ENCODE measurements at places on chromosomes 1 and 21. TPM values are rescaled to one million over a fixed set of nuclear protein-coding genes. Genes with fewer than 3 reads are reported as not detected.

The DIO1 gene
- not detected for total RNA-seq

The LYPD8 gene
- total RNA-seq, result 235 TPM

DNA sequence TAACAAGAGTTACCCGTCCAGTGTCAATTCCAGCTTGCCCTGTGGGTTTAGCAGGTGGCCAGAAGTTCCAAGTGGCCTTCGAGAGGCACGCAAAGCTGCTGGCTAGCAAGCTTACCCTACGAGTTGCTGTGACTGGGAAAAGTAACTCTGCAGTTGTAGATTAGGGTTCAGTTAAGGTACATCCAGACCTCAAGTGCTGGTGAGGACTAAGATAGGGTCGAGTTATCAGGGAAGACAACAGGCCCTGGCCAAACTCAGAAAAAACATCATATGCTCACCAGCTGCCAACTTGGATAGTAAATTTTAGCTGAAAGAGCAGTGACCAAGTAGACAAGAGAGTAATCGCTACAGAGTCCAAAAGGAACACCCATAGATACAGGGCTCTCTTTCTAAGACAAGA is 27.7 kb upstream of the LRRC7 start:
- no peak for DNase-seq

The LCE1C gene
- not detected for total RNA-seq

DNA sequence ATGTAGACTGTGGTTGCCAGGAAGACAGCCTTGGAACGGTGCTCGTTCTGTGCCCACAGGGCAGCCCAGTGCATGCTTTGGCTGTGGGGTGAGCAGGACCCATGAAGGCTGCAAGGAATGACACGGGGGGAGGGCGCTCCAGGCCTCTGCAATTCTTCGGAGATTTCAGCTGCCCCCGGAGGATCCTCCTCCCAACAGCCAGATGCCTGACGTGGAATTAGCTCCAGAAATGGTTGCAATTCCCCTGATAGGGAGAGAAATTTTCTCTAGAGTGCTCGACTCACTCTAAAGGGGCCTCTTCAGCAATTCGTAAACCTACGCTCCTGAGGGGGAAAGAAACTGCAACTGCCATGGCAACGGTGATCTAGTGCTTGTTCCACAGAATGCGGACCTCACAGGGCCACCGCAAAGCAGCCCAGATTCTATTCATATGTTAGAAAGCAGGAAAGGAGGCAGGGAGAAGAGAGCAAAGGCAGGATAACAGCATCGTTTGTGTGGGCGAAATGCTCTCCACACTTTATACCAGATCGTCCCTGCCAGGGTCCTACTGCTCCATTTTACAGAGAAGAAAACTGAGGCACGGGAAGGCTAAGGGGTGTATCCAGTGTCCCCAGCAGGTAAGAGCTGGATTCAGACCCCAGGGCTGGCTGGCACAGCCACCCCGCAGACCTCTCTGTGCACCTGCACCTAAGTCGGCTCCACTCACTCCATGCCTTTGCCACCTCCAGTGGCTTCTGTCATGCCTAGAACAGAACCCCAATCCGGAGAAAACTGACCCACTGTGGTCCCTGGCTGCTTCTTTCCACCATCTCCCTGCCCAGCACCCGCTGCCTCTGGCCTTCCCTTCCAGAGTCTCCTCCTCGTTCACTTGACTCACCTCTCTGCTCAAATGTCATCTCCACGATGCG is 11.9 kb upstream of the PDE9A start:
- DNase-seq, result peak; percentile 31

The FCRL6 gene
- 0.41 TPM for total RNA-seq

DNA sequence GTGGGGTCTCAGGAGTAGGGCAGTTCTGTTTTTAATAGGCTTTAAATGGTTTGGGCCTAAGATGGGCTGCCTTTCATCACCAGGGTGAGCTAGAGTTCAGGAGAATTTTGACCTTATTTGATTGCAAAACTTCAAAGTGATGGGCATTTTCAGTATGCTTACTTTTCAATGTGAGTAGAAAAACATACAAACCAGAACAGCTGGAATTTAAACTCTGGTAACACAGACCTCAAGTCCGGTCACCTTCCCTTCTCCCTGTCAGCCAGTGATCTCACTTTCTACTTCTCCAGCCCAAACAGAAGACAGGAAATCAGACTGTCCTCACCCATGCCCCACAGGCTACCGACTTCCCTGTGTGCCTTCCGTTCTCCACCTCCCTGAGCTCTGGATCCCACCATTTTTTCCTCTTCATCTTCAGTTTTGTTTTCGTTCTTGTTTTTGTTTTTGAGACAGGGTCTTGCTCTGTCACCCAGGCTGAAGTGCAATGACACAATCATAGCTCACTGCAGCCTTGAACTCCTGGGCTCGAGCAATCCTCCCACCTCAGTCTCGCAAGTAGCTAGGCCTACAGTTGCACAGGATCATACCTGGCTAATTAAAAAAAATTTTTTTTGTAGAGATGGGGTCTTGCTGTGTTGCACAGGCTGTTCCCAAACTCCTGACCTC is 374.0 kb downstream of the CAMTA1 start:
- DNase-seq, result no peak

The IGFN1 gene
- total RNA-seq, result 0.10 TPM

The RAB3B gene
- 5.6 TPM for total RNA-seq

DNA sequence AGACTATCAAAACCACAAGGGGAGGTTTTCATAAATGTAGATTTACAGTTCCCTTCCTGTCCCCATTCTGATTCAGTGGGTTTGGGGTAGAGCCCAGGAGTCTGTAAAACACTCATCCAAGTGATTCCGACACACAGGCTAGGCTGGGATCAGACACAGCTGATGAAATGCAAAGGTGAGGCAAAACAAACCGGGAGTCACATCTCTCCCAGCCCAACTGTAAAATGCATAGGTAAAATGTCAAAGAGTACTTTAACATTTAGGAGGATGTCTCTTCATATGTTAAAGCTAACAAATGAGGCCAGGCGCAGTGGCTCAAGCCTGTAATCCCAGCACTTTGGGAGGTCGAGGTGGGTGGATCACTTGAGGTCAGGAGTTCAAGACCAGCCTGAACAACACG is 45.0 kb downstream of the ZNF281 start:
- DNase-seq, result no peak

DNA sequence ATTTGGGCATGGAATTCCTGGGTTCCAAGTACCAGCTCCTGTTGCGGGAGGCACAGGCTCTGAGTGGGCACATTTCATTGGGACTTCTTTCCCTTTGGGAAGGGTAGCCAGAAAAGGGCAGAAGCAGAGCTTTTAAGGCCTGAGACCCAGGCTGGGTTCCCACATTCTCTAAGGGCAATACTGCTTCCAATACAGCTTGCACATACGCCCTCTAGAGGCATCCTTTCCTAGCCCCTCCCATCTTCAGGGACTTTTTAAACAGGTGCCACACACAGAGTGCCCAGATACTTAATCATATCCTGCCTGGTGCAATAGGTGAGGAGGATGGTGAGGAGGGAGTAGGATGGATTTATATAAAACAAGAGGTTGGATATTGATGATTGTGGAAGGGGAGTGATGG is 5.7 kb downstream of the GPR88 start:
- DNase-seq, result no peak

DNA sequence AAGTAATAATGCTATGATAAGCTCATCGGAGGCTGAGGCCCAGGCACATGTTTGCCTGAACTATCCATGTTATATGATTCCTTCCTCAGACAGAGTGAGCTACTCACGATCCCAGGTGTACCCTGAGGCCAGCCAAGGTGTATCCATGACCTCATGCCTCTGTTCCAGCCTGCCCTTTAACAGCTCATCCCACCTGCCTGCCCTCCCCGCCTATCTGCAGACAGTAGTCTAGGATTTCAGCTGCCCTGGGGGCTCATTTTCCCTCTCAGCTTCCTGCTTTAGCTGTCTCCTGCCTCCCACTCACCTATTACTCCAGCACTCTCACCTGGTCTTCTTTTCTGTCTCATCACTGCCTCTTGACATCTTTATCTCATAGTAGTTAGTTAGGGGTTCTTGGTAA is 1.9 kb upstream of the IL24 start:
- no peak for DNase-seq

- DNase-seq, result no peak
These were observed 120.7 kb downstream of the ITSN1 start for GRCh38 chr21:33762803-33763581.

GRCh38 chr1:160623227-160623633 is 23.6 kb downstream of the SLAMF1 start:
- DNase-seq, result no peak

DNA sequence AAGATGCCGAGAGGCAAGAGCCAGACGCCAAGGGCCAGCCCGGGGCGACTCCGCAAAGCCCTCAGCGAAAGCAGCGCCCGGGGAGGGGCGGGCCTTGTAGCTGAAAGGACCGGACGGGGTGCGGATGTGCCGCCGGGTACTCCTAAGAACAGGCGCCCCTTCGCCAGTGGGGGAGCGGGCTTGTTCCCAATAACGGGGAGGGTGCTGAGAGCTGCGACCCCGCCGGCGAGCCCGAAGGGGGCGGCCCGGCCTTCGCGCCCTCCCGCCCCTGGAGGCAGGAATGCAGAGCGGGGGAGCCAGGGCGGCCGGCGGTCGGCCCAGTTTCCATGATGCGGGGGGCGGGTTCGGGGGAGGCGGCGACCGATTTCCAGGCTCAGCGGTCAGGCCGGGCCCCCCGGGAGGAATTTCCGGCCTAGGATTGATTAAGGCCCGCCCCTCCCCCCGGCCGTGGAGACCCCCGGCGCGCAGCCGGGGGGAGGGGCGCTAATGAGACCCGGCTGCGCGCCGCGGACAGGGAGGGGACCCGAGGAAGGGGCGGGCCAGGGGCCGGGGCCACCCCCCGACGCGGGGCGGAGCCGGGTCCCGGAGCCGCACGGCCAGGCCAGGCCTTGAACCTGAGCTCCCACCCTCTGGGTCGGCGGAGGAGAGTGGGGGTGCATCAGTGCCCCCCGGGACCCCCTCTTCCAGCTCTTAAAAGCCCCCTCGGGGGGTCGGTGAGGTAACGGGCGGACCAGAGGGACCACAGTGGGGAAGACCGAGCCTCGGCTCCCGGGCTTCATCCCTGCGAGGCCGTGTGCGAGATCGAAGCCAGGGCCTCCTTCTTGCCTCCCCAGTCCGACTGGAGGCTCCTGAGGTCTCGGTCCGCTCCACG is 898 bp upstream of the TMEM200B start:
- peak; percentile 56 for DNase-seq

- no peak for DNase-seq
These were observed 35.9 kb downstream of the HMGB4 start for GRCh38 chr1:33899746-33900145.

Measured in mucosa of descending colon (tissue), 3 donors.